ENCODE measurements at places on chromosomes 11 and 22. TPM values are rescaled to one million over a fixed set of nuclear protein-coding genes. Genes with fewer than 3 reads are reported as not detected.

GRCh38 chr11:43756575-43756974 is 76.0 kb downstream of the HSD17B12 start:
- H3K4me1 ChIP-seq: no peaks in the 10 kb centered on the region
- no peak for DNase-seq
- peaks cover 64% of the 10 kb centered on the region for H3K36me3 ChIP-seq
- no peak overlapping the region for H3K4me3 ChIP-seq

DNA sequence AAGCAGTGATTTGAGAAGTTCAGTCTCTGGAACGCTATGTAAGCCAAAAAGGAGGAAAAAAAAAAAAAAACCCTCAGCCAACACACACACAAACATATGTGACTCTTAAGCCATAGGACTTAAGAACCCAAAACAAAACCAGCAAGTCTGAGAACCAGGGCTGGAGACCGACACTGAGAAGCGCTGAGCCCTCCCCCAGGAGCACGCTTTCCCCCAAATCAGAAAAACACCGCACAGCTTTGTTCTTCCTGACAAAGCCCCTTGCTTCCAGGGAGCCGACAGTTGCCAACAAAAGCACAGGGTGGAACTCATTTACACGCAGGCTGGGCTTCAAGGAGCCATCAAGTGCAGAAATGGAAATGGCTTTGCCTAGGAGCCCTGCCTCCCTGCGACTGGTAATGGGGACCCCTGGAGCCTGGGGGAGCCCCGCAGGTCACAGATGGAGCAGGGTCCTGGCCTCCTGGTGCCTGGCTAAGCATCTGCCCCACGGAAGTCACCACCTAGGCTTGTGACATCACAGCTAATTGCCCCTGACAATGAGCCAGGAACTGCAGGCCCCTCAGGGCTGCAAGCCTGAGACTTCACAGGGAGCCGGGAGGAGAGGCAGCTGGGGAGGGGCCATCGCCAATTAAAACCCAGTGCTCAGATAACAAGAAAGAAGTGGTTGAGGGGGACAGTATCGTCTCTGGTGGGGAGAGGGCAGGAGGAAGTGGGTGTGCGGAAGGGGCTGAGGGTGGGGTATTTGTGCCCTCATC is 66.9 kb downstream of the NFAM1 start:
- no peak overlapping the region for H3K27ac ChIP-seq
- peaks cover 24% of the 10 kb centered on the region for H3K27me3 ChIP-seq
- no peak for DNase-seq
- peak overlapping the region; percentile 65 for H3K4me3 ChIP-seq
- no peaks in the 10 kb centered on the region for H3K36me3 ChIP-seq

DNA sequence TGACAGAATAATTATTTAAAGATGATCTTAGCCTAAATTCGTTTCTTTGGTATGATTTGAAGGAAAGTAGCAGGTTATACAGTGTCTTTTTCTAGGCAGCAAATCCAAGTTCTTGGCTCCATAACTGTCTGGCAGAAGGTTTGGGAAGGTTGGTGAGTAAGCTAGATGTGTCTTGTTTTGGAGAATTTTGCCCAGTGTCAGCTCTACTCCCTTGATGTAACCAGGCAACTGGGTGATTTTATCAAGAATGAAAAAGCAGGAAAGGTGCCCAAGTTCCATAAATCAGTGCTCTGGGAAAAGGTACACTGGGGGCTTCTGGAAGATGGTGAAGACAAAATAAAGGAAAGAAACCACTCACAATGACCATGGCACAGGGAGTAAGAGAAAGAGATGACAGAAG is 71.5 kb upstream of the USP47 start:
- H3K4me1 ChIP-seq: no peaks in the 10 kb centered on the region
- no peak overlapping the region for H3K27ac ChIP-seq
- peaks cover 11% of the 10 kb centered on the region for H3K27me3 ChIP-seq
- no peaks in the 10 kb centered on the region for H3K36me3 ChIP-seq
- no peak overlapping the region for H3K4me3 ChIP-seq

DNA sequence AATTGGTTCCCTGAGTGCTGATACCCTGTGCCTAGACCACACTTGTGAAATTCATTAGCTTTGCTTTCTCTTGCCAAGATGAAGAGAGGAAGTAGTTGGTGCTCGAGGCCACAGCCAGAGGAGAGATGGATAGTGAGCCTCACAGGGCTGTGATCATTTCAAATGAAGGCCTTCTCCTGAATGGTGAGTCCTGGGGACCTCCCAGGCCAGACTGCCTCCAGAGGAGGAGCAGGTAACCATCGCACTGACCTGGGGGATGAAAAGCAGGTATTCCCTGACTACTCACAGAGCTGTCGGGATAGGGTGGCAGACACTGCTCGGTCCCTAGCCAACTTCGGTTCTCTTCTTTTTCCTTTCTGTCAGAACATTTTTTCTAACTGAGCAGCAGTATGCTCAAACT is 4.8 kb upstream of the FXYD6 start:
- no peak overlapping the region for H3K4me3 ChIP-seq
- peaks cover 11% of the 10 kb centered on the region for H3K4me1 ChIP-seq
- no peak overlapping the region for H3K27ac ChIP-seq
- H3K27me3 ChIP-seq: peaks cover 20% of the 10 kb centered on the region
- no peaks in the 10 kb centered on the region for H3K36me3 ChIP-seq
- no peak for DNase-seq

DNA sequence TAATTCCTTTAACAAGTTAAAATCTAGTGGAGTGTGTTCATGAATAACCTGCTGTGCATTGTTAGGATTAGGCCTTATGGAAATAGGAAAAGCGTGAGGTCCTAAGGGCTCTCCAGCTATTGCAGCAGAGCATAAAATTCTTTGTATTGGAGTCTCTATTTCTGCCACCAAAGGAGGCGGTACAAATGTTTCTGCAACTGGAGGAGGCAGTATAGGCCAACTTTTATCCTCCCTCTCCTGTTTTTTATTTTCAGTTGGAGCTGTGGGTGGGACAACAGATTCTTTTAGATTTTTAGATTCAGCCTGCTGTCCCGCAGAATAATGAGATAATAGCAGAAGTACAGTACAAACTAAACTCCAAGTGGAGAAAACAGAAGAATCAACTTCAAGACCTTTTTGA is 26.2 kb downstream of the OR10A6 start:
- H3K27ac ChIP-seq: no peak overlapping the region
- no peak for DNase-seq
- H3K27me3 ChIP-seq: peaks cover 10% of the 10 kb centered on the region

- no peak overlapping the region for H3K4me3 ChIP-seq
- no peak overlapping the region for H3K27ac ChIP-seq
- no peaks in the 10 kb centered on the region for H3K36me3 ChIP-seq
- DNase-seq: no peak
- no peaks in the 10 kb centered on the region for H3K4me1 ChIP-seq
- H3K27me3 ChIP-seq: peaks cover 26% of the 10 kb centered on the region
Observed at GRCh38 chr11:10680956-10681487, 12.5 kb downstream of the IRAG1 start.

- H3K4me1 ChIP-seq: peaks cover 7% of the 10 kb centered on the region
- no peak overlapping the region for H3K27ac ChIP-seq
- H3K36me3 ChIP-seq: no peaks in the 10 kb centered on the region
Observed at GRCh38 chr11:1178906-1179305, 21.2 kb downstream of the MUC5AC start.

DNA sequence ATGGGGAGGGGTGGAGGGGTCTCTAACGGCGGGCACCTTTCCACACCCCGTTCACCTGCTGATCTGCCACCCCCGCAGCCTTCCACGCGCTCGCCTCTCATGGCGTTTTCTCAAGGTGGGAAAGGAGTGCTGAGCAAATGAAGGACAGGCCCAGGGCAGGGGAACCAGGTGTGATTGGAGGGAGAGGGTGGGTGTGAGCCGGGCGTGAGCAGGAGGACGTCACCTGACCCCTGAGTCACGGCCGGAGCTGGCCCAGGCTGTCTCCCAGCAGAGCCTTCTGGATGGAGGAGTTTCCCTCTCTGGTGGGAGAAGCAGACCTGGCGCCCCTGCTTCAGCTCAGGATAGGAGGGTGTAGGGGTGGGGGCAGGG is 14.0 kb upstream of the ARHGAP8 start:
- H3K4me1 ChIP-seq: peaks cover 4% of the 10 kb centered on the region
- no peaks in the 10 kb centered on the region for H3K27me3 ChIP-seq
- no peak overlapping the region for H3K27ac ChIP-seq

DNA sequence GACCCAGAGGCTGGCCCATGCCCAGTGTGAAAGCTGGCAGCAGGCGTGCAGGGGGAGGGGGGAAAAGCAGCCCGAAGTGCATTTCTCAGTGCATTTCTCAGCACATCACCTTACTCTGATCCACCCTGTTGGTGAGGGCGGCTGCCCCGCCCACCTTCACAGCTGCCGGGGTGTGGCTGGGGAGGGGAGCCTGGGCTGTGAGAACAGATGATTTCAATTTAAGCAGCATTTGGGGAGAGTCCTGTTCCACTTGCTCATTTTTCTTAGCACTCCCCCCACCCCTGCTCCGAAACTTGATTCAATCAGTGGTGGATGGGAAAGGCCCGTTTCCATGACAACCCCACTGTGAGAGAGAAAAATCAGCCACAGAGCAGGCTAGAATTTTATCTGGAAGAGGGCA is 84.8 kb downstream of the SNX19 start:
- peaks cover 2% of the 10 kb centered on the region for H3K36me3 ChIP-seq
- peaks cover 9% of the 10 kb centered on the region for H3K27me3 ChIP-seq
- no peak overlapping the region for H3K4me3 ChIP-seq
- no peak for DNase-seq
- no peak overlapping the region for H3K27ac ChIP-seq

- H3K4me3 ChIP-seq: peak overlapping the region; percentile 98
- H3K4me1 ChIP-seq: peaks cover 58% of the 10 kb centered on the region
- H3K27ac ChIP-seq: peak overlapping the region; percentile 91
- DNase-seq: no peak
- no peaks in the 10 kb centered on the region for H3K27me3 ChIP-seq
Observed at GRCh38 chr11:87038235-87038977, 672 bp downstream of the TMEM135 start.

DNA sequence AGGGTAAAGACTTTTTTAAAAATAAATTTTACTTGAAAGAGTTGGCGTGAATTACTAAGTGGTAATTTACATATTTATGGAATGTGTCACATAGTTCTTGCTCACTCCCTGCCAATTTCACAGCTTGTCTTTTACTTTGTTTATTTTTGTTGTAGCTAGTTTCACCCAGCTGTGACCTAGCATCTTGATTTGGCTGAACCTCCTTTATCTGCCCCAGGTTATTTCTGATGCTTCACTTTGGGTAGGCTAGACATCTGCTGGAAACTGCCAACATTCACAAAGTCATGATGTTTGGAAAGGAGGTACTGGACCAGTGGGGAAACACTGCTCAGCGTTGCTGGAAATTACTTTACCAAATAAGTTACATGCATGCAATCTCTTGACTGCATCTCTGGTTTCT is 1676.0 kb upstream of the RAG2 start:
- H3K27ac ChIP-seq: no peak overlapping the region
- no peak overlapping the region for H3K4me3 ChIP-seq
- no peaks in the 10 kb centered on the region for H3K4me1 ChIP-seq
- no peaks in the 10 kb centered on the region for H3K27me3 ChIP-seq
- no peak for DNase-seq

DNA sequence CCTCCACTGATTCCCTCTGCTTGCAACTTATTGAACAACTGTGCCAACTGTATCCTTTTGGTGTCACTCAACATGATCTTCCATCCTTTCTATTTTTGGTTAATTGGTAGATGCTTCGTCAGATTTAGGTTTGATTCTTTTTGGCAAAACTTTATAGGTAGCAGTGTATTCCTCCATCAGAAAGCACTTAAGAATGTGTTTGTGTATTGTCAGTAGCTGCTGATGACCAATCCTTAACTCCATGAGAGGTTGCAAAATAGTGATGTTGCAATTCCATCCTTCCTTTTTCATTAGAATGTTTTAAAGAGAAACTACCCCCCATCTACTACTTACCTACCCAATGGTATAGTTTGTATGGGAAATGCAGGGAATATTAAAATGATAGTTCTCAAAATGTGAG is 22.1 kb downstream of the FAM76B start:
- no peak for DNase-seq
- H3K4me3 ChIP-seq: no peak overlapping the region
- no peaks in the 10 kb centered on the region for H3K36me3 ChIP-seq
- H3K27me3 ChIP-seq: peaks cover under 1% of the 10 kb centered on the region
- peak overlapping the region; percentile 47 for H3K27ac ChIP-seq
- H3K4me1 ChIP-seq: no peaks in the 10 kb centered on the region

DNA sequence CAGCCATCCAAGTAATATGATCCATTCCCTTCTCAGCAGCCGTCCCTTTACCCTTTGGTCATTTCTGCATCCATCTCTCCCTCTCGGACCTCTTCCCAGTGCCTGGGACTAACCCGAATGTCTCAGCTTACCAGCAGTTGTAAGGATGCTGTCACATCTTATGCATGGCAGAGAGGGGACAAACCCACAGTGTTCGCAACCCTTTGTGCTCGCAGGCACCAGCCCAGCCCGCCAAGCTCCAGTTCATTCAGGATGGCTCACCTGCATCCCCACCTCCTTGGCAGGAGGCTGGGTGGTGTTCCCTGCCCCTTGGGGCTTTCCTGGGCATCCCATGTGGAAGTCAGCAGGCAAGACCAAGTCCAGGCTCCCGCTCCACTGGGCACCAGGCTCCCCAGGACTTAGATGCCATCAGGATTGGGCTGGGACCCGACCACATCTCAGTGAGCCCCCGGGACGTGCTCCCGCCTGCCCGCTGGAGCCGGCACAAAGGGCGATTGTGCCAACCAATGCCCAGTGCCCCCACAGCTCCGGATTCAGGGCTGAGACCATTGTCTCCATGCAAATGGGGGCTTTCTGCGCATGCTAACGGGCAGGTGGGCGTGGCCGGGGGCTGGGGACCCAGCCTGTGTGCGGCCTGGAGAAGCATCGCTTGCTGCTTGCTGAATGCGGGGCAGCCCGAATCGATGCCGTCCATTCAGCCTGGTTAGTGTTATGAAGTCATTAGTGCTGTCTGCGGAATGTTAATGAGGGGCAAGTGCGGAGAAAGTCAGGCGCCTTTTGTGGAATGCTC is 108.6 kb downstream of the KCNQ1OT1 start:
- H3K27me3 ChIP-seq: no peaks in the 10 kb centered on the region
- no peak for DNase-seq
- H3K36me3 ChIP-seq: peaks cover 75% of the 10 kb centered on the region
- H3K4me1 ChIP-seq: no peaks in the 10 kb centered on the region
- no peak overlapping the region for H3K27ac ChIP-seq
- H3K4me3 ChIP-seq: no peak overlapping the region

GRCh38 chr11:94650756-94651155 is 83.6 kb downstream of the PIWIL4 start:
- no peak for DNase-seq
- H3K4me1 ChIP-seq: no peaks in the 10 kb centered on the region
- H3K36me3 ChIP-seq: no peaks in the 10 kb centered on the region
- no peak overlapping the region for H3K4me3 ChIP-seq

DNA sequence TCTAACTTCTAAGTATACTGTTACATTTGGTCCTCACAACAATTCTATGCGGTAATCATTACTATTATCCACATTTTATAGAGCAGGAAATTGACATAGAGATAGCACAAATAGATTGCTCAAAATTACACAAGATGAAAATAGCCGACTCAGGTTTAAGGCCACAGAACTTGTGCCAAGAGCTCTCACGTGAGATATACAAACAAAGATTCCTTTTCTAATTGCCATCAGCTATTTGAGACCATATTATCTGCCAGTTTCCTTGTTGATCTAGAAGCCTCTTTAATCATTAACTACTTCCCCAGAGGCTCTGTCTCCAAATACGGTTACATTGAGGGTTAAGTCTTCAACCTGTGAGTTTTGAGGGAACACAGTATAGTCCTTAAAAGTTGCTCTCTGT is 61.0 kb upstream of the GLYATL1B start:
- H3K36me3 ChIP-seq: no peaks in the 10 kb centered on the region
- no peak overlapping the region for H3K4me3 ChIP-seq
- no peaks in the 10 kb centered on the region for H3K4me1 ChIP-seq
- no peak for DNase-seq
- no peak overlapping the region for H3K27ac ChIP-seq

NAV2 gene
- total RNA-seq: 4.2 TPM

ZNF280B gene
- 2.6 TPM for total RNA-seq

POU2F3 gene
- not detected for total RNA-seq

MRGPRF gene
- total RNA-seq: not detected

LMNTD2 gene
- 7.2 TPM for total RNA-seq
